ENCODE measurements at places on chromosomes 1 and 21.

DNA sequence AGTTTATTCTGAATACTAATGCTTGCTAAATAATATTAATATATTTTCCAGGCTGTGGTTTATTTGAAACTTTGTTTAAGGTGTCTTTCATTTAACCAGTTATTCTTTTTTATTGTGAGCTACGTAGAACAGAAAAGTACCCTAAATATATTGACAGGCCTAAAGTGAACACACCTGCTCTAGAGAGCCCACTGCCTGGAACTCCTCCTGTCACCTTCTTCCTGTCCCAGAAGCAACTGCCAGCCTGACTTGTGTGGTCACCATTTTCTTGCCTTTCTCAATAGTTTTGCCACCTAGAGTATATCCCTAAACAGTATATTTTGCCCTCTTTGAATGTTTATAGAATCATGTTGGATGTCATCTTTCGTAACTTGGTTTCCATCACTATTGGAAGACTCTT is 48.5 kb downstream of the SCCPDH start:
- peaks cover 11% of the 10 kb centered on the region for H3K36me3 ChIP-seq
- no peaks in the 10 kb centered on the region for H3K27me3 ChIP-seq
- H3K4me1 ChIP-seq, result peaks cover 7% of the 10 kb centered on the region

GRCh38 chr1:96580920-96581319 is 140.7 kb upstream of the PTBP2 start:
- no peaks in the 10 kb centered on the region for H3K36me3 ChIP-seq
- H3K4me3 ChIP-seq, result no peak overlapping the region
- DNase-seq, result no peak
- no peak overlapping the region for H3K27ac ChIP-seq

GRCh38 chr1:112268408-112268807 is 127.6 kb upstream of the CTTNBP2NL start:
- H3K36me3 ChIP-seq, result no peaks in the 10 kb centered on the region
- no peak for DNase-seq
- H3K4me1 ChIP-seq, result no peaks in the 10 kb centered on the region
- H3K4me3 ChIP-seq, result no peak overlapping the region
- peak overlapping the region; percentile 60 for H3K27ac ChIP-seq

DNA sequence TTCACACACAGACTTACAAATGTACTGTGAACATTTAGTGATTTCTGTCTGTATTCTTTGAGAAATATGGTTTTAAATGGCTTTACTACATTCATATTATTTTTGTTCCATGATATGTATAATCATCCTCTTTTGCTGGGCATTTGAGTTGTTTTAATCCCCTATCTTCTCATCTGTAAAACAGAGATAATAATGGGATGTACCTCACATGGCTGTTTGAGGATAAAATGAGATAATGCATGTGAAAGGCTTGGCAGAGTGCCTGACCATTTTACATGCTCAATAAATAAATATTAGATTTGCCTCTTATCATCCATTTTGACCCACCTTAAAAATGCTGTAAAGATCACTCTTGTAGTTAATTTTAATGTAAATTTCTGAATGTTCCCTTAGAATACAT is 197.2 kb downstream of the C1orf94 start:
- H3K27me3 ChIP-seq, result peaks cover 44% of the 10 kb centered on the region
- H3K4me1 ChIP-seq, result no peaks in the 10 kb centered on the region
- no peak for DNase-seq
- H3K36me3 ChIP-seq, result no peaks in the 10 kb centered on the region

GRCh38 chr1:114455102-114455785 is 55.8 kb downstream of the TRIM33 start:
- no peaks in the 10 kb centered on the region for H3K4me1 ChIP-seq
- no peak overlapping the region for H3K27ac ChIP-seq
- H3K4me3 ChIP-seq, result no peak overlapping the region
- DNase-seq, result no peak
- H3K27me3 ChIP-seq, result no peaks in the 10 kb centered on the region

- no peaks in the 10 kb centered on the region for H3K27me3 ChIP-seq
- no peak for DNase-seq
- no peak overlapping the region for H3K27ac ChIP-seq
- H3K36me3 ChIP-seq, result no peaks in the 10 kb centered on the region
- no peak overlapping the region for H3K4me3 ChIP-seq
- H3K4me1 ChIP-seq, result peaks cover 13% of the 10 kb centered on the region
Measured at GRCh38 chr1:41246568-41246967, 4.5 kb upstream of the SCMH1 start.

DNA sequence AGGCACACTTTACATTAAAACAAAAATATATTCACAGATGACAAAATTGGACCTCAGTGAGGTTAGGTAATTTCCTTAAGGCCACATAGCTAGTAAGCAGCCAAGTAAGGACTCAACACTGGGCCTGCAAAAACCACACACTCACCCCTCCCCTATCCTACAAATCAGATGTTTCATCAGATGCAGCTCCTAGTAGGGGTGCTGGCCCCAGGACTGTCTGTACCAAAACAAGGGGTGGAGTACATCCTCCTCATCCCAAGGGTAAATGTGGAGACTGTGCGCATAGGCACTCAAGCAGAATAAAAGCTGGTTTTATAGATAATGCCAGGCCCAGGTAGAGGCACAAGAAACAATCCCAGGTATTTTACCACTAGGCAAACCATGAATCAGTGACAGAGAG is 25.7 kb downstream of the URB1 start:
- peak overlapping the region; percentile 7 for H3K27ac ChIP-seq
- H3K27me3 ChIP-seq, result no peaks in the 10 kb centered on the region
- peaks cover 55% of the 10 kb centered on the region for H3K36me3 ChIP-seq
- no peak overlapping the region for H3K4me3 ChIP-seq

DNA sequence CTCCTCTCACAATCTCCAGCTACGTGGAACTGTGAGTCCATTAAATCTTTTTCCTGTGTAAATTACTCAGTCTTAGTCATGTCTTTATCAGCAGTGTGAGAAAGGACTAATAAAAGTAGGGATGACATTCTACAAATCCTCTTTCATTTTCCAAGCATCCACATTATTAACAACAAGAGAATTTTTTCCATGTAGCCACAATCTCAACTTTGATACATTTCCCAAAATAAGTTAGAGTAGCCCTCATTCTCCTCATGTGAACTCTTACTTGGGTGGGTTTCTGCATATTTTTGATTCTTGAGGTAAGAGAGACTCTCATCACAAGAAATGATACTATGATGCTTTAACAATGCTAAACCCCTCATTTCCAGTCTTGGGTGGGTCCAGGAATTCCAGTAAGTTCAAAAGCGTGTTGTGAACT is 52.8 kb downstream of the TNFSF18 start:
- H3K4me1 ChIP-seq, result no peaks in the 10 kb centered on the region
- H3K27ac ChIP-seq, result no peak overlapping the region
- H3K4me3 ChIP-seq, result no peak overlapping the region
- no peaks in the 10 kb centered on the region for H3K27me3 ChIP-seq

GRCh38 chr1:197468543-197469175 is 200.6 kb downstream of the CRB1 start:
- H3K36me3 ChIP-seq, result no peaks in the 10 kb centered on the region
- DNase-seq, result no peak
- no peaks in the 10 kb centered on the region for H3K4me1 ChIP-seq
- no peaks in the 10 kb centered on the region for H3K27me3 ChIP-seq

DNA sequence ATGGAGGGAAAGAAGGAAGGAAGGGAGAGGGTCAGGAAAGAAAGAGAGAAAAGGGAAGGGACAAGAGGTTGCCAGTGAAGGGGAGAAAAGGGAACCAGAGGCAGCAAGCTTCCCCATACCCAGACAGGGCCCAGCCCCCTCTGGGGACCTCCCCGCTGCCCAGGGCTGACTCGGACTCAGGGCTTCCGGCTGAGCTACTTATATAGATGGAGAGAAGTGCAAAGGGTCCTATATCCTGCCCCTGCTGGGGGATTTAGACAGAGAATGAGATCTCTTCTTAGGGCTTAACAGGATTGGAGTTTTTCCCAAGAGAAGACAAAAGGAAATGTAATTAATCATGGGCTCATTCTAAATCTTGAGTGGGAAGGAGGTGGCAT is at the start of gene ETV3L:
Gene ETV3L, minus strand, starts transcription at position 176 of the 377 bp plus-strand sequence. CDS start 285 bp downstream, outside the sequence.
- H3K4me3 ChIP-seq, result no peak within 1 kb of the TSS
- DNase-seq, result no peak
- H3K4me1 ChIP-seq, result no peaks in the 10 kb centered on the region
- no peaks in the 10 kb centered on the region for H3K36me3 ChIP-seq
- no peaks in the 10 kb centered on the region for H3K27me3 ChIP-seq

- no peaks in the 10 kb centered on the region for H3K36me3 ChIP-seq
- no peak overlapping the region for H3K27ac ChIP-seq
- H3K27me3 ChIP-seq, result no peaks in the 10 kb centered on the region
Measured at GRCh38 chr1:29981586-29982239, 741.7 kb downstream of the MATN1 start.

DNA sequence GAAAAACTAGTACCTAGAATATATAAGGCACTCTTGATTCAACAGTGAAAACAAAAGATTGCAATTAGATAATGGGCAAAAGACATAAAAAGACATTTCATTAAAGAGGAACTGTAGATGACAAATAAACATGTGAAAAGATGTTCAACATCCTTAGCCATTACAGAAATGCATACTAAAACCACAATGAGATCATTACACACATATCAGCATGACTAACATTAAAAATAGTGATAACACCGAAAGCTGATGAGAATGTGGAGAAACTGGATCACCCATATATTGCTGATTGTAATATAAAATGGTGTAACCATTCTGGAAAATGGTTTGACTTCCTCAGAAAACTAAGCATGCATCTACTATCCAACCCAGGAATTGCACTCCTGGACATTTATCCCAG is 340.3 kb downstream of the SEC16B start:
- no peaks in the 10 kb centered on the region for H3K4me1 ChIP-seq
- no peaks in the 10 kb centered on the region for H3K36me3 ChIP-seq
- H3K27me3 ChIP-seq, result no peaks in the 10 kb centered on the region
- no peak for DNase-seq
- no peak overlapping the region for H3K27ac ChIP-seq

- no peaks in the 10 kb centered on the region for H3K36me3 ChIP-seq
- H3K27me3 ChIP-seq, result no peaks in the 10 kb centered on the region
- H3K4me3 ChIP-seq, result no peak overlapping the region
- H3K4me1 ChIP-seq, result peaks cover 34% of the 10 kb centered on the region
- H3K27ac ChIP-seq, result no peak overlapping the region
Measured at GRCh38 chr1:54485416-54485815, 62.6 kb upstream of the ACOT11 start.

GRCh38 chr1:154404511-154404931 is 622 bp upstream of the IL6R start:
- peak overlapping the region; percentile 89 for H3K4me3 ChIP-seq
- peaks cover 38% of the 10 kb centered on the region for H3K4me1 ChIP-seq
- peak overlapping the region; percentile 98 for H3K27ac ChIP-seq
- H3K27me3 ChIP-seq, result no peaks in the 10 kb centered on the region
- H3K36me3 ChIP-seq, result no peaks in the 10 kb centered on the region

GRCh38 chr1:201072149-201072548 is 40.1 kb downstream of the CACNA1S start:
- H3K4me1 ChIP-seq, result no peaks in the 10 kb centered on the region
- no peak for DNase-seq
- no peak overlapping the region for H3K4me3 ChIP-seq
- H3K27me3 ChIP-seq, result no peaks in the 10 kb centered on the region

DNA sequence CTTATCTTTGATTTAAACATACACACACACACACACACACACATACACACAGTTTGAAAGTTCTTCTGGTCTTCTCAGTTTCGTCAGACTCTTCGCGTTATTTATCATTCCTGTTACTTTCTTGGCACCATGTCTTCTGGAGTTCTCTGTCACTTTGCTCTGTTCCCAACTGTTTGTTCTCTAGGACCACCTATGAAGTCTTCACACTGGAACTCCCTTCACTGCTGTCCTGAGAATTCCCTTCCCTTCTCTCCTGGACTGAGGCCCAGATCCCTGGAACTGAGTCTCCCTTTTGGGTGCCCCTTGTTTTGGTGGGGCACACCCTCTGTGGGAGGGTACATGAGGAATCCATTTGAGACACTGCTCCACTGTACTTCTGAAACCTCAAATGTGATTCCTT is 30.5 kb downstream of the ALG14 start:
- DNase-seq, result no peak
- H3K36me3 ChIP-seq, result no peaks in the 10 kb centered on the region
- H3K27me3 ChIP-seq, result no peaks in the 10 kb centered on the region
- H3K27ac ChIP-seq, result peak overlapping the region; percentile 82
- H3K4me3 ChIP-seq, result peak overlapping the region; percentile 15

- H3K4me3 ChIP-seq, result no peak overlapping the region
- peaks cover 1% of the 10 kb centered on the region for H3K27me3 ChIP-seq
- H3K27ac ChIP-seq, result peak overlapping the region; percentile 97
- DNase-seq, result no peak
Measured at GRCh38 chr21:41170442-41170841, 2.5 kb downstream of the BACE2 start.

DNA sequence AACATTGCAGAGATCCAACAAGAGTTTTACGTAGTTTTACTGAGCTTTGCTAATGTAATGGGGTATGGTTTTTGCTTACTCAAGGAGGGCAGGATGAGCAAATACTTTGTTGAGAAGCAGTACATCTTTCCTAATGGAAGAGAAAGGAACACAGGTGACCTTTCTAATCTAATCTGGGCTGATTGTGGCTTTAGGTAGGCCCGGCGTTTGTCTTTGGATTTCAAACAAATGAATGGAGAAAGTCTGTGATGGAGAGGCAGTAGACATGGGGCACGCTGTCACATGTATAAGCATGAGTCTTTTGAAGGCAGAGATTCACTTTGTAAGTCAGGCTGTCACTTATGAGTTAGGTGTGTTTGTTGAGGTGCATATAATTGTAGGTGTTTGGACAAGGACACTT is 1.7 kb downstream of the PLEKHM2 start:
- DNase-seq, result no peak
- peak overlapping the region; percentile 96 for H3K4me3 ChIP-seq
- peaks cover 53% of the 10 kb centered on the region for H3K4me1 ChIP-seq
- H3K27me3 ChIP-seq, result no peaks in the 10 kb centered on the region

DNA sequence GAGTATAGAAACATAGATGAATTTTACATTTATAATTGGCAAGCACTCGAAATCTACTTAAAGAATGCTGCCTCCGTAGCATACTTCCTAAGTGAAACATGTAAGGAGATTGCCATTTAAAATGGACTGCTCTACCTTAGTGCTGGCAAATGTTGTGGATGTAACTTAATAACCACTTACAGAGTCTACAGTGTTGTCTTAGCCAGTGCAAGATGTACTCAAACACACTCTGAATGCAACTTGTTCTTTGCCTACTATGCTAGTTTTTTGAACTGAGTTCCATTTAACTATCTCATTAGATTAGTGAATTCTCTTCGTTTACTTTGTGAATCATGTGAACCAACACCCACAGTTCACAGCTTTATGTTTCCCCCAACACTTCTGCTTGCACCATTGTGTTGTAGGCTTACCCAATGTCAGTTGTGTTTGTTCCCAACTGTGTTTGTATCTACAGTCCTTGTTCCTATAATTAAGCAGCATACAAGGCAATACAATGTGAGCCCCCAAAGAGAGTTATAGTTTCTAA is 345.5 kb upstream of the LYPLAL1 start:
- no peaks in the 10 kb centered on the region for H3K27me3 ChIP-seq
- no peak for DNase-seq
- no peaks in the 10 kb centered on the region for H3K36me3 ChIP-seq
- no peak overlapping the region for H3K4me3 ChIP-seq

- H3K36me3 ChIP-seq, result peaks cover 43% of the 10 kb centered on the region
- peak; percentile 12 for DNase-seq
- H3K27me3 ChIP-seq, result no peaks in the 10 kb centered on the region
- H3K4me3 ChIP-seq, result no peak overlapping the region
- H3K4me1 ChIP-seq, result no peaks in the 10 kb centered on the region
- no peak overlapping the region for H3K27ac ChIP-seq
Measured at GRCh38 chr1:232978091-232978634, 27.8 kb downstream of the NTPCR start.

- no peak overlapping the region for H3K27ac ChIP-seq
- H3K36me3 ChIP-seq, result no peaks in the 10 kb centered on the region
- no peaks in the 10 kb centered on the region for H3K4me1 ChIP-seq
- DNase-seq, result no peak
- H3K4me3 ChIP-seq, result no peak overlapping the region
Measured at GRCh38 chr1:68015369-68015768, 35.1 kb downstream of the DIRAS3 start.

All from esophagus muscularis mucosa (tissue), 4 donors.